ENCODE measurements at places on chromosomes 13 and 19.

- DNase-seq: no peak
These were observed 31.2 kb upstream of the RCBTB2 start for GRCh38 chr13:48564056-48564455.

GRCh38 chr13:78239714-78240113 lies 321.1 kb upstream of the EDNRB start:
- no peak for DNase-seq

GRCh38 chr13:113152984-113153809 lies 5.3 kb upstream of the PROZ start:
- DNase-seq: no peak

DNA sequence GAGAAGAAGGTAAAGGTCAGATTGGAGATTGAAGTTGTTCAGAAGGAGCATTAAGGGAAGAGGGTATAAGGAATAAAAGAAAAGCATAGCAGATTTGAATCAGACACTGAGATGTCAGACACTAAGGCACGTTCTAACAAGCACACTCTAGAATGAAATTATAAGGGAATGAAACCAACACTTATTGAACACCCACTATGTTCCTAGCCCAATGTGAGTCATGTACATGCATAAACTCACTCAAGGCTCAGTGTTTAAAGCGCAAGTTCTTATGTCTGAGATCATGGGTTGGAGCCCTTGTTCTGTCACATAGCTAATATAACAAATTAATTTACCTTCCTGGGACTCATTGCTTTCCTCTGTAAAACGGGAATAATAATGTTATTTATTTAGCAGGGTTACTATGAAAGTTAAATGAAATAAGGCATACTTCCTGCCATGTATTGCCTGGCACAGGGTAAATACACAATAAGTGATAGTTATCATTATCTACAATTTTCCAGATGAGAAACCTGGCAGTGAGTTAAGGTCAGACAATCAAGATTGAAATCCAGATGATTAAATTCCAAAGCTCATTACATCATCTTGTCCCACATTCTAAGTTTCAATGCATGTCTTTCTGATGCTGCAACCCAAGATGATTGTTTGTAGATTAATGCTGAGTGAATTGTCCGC lies 68.3 kb upstream of the DACH1 start:
- no peak for DNase-seq

DNA sequence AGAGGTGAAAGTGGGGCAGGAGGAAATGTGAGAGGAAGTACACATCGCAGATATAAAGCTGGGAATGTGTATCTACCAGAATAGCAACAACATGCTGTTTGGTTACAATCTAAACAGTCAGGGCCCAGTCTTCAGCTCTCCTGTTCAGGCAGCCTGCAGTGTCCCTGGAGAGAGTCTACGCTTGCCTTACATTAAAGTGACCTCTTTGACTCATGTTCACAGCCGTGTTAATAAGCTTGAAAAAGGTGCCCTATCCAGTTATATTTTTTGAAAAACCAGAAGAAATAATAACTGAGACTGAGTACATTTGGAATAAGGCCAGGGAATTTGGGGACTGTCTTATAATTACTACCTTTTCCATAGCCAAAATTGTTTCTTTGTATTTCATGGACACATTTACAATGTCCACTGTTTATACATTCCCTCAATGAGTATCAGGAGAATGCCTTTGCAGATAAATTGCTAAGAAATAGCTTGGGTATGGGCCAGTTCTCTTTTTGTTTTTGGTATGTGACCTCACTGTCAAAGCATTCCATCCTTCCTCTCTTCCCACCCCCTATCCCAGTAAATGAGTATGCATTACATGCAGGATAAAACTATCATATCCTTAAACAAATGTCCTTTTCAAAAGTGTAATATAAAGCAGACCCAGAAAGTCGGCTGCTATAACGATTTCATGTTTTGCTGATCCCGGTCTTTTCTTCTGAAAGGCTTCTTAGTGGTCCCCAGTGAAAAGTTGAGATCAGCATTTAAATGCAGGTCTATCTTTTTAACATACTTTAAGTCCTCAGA lies 82.6 kb downstream of the PCDH9 start:
- no peak for DNase-seq

DNA sequence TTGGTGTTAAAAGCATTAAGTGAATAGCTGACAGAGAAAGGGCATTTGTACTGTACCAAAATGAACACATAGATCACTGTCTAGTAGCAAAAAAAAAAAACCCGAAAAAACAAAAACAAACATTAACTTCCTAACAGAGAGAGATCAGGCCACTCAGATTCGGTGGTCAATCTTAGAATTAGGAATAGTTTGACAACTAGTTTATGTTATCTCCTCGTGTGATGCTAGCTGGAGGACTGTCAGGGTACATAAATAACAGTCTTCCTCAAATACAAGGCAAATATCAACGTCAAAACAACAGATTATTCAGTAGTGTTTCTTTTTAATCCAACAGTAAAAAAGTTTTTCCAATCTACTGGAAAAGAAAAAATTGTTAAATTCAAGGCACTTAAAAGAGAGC lies 1.7 kb downstream of the ZMYM5 start:
- no peak for DNase-seq

- DNase-seq: no peak
These were observed 12.1 kb upstream of the DACH1 start for GRCh38 chr13:71879129-71879535.

GRCh38 chr13:29165840-29166239 lies 345.7 kb downstream of the MTUS2 start:
- no peak for DNase-seq

GRCh38 chr19:11924886-11925650 lies at the start of gene ZNF700:
Gene ZNF700, plus strand, starts transcription at chr19:11925107. Its CDS starts 104 bp downstream, at chr19:11925211.
- peak; percentile 70 for DNase-seq

- DNase-seq: no peak
These were observed 53.3 kb downstream of the STK24 start for GRCh38 chr13:98523455-98524102.

DNA sequence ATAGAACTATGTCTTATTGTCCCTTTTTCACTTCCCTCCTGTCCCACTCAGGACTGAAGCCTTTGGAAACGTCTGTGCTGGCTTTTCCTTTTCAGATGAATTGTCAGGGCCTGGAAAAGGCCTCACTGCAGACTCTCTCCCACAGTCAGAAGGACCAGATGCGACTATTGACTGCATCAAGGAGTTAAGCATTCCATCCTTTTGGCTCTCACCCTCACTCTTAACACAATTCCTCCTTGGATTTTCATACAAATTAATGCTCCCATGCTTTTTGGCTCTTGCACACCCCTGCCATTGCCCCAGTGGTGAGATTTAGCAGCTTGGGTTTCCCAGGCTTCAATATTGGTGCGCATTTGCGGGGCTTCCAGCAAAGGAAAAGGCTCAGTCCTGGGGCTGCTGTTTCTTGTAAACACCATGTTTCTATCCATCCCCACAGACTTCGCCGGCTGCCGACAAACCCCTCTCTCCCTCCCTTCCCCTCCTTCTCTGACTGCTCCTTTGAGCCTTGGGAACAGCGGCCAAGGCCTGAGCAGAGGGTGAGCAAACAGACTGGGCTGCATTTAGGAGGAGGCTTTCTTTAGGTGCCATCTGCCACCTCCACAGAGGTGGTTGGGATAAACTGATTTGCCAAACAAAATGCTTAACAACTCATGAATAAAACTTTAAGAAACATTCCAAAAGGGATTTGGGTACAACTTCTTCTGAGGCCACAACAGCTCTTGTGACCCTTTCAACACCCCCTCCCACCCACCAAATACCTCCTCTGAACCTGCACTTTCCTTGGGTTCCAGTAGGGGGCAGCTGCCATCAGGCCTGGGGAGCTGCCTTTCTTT lies 48.6 kb upstream of the PCDH8 start:
- DNase-seq: no peak

GRCh38 chr19:30153326-30154210 lies 211.5 kb downstream of the URI1 start:
- DNase-seq: no peak

DNA sequence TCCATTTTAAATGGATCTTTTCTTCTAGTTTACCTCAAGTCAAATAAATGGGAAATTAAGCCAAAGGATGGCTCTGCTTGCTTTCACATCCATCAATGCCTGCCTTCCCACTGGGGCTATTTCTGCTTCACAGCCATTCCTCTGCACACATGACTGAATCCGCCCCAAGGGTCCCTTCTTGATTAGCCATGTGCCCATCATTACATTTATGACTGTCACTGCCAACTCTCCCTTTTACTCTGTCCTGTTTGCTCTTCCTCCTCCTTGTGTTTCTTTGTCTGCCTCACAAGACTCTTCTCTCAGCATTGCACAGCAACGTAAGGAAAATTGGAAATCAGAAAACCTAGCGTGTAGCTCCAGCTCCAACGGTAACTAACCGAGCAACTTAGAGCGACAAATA lies 410.2 kb downstream of the TBC1D4 start:
- DNase-seq: no peak

- no peak for DNase-seq
These were observed 636 bp upstream of the FOXO1 start for GRCh38 chr13:40666933-40667621.

DNA sequence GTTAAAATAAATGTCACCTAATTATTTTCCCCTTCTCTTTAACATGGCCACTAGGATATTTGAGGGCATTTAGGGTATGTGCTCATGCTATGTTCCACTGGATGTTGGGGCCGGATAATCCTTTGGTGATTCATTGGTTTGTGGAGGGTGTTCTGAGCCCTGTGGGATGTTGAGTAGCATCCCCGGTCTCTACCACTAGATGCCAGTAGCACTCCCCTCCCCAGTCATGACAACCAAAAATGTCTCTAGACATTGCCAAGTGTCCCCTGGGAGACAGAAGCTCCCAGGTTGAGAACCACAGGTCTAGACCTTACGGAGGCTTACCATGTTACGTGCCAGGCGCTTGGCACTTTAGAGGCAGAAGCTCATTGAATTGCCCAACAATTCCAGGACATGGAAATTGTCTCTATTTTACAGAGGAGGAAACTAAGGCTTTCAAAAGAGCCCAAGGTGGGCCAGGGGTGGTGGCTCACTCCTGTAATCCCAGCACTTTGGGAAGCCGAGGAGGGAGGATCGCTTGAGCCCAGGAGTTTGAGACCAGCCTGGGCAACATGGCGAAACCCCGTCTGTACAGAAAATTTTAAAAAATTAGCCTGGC lies 14.1 kb downstream of the SHANK1 start:
- DNase-seq: no peak

DNA sequence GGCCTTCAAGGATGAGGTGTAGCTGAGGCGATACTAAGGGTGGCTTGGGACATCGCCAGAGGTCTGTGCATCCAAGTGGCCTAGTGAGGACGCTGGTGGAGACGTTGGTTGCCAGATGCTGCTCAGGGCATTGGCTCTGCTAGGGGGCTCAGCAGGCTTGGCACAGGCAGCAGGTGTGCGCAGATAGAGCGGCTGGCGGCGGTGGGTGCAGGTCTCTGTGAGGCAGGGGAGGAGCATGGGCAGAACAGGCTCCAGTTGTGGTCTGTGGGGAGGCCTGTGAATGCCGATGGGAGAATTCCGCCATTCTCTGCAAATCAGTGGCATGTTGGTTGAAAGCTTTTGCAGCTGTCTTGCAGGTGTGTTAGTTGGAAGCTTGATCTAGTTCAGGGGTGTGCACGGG lies 21.2 kb downstream of the PRAM1 start:
- no peak for DNase-seq

DNA sequence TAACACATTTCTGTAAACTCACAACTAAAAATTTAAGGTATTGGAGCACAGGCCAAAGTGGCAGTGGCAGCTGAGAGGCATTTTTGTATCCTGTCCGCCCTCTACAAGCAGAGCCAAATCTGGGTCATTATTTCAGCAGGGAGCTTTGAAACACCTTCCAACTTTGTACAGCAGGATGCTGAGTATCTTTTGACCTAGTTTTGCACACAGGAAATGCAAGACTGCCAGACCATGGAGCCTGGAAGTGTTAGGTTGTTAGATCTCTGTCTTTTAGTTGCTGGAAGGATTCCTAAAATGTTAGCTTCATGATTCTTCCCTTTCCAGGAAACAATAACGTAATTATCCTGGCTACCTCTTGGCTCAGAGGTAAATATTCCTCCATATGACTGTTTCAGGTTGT lies 148.6 kb upstream of the ATXN8OS start:
- no peak for DNase-seq

DNA sequence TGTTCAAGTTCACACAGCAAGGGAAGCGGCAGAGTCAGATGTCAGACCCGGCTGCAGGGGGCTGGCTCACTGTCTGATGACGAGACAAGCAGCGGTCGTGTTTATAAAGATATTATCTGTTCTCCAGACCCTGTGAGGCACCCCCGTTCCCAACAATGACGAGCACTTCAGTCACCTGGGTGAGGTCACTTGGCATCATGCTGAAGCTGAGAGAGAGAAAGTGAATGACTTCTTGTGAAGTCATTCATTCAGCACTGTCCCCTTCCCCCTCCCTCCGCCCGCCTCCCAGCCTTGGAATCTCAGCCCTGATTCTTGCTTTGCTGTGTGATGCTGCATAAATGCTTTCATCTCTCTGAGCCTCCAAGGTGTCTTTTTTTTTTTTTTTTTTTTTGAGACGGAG lies 4.9 kb upstream of the LYPD3 start:
- no peak for DNase-seq

DNA sequence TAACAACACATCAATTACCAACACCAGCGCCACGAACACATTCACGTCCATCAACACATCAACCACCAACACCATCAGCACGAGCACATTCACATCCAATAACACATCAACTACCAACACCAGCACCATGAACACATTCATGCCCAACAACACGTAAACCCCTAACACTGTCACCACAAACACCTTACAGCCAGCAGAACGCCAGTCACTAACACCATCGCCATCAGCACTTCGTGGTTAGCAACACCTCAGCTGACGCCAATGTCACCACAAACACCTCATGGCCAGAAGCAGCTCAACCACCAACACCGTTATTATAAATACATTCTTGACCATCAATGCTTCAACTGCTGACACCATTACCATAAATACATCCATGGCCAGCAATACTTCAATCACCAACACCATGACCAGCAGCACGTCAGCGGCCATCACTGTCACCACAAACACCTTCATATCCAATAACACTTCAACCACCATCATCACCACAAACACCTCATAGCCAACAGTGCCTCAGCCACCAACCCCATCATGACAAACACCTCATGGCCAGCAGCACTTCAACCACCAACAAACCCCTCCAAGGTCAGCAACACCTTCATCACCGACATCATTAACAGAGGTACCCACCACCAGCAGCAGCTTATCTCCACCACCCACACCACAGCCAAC lies 9.4 kb downstream of the FCER2 start:
- DNase-seq: no peak

GRCh38 chr19:14003251-14004055 lies 2.7 kb downstream of the RFX1 start:
- no peak for DNase-seq

- no peak for DNase-seq
These were observed 56.4 kb upstream of the MBNL2 start for GRCh38 chr13:97165502-97166425.

- no peak for DNase-seq
These were observed 14.3 kb upstream of the GALP start for GRCh38 chr19:56161534-56161933.

DNA sequence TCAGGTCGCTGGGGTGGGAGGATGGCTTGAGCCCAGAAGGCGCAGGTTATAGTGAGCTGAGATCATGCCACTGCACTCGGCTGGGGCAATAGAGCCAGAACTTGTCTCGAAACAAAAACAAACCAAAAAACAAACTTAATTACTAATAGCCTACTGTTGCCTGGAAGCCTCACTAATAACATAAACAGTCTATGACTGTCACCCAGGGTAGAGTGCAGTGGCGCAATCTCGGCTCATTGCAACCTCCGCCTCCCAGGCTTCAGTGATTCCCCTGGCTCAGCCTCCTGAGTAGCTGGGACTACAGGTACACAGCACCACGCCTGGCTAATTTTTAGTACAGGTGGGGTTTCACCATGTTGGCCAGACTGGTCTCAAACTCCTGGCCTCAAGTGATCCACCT lies 18.0 kb downstream of the CATSPERD start:
- DNase-seq: no peak
